ENCODE measurements at places on chromosomes 3 and 15.

DNA sequence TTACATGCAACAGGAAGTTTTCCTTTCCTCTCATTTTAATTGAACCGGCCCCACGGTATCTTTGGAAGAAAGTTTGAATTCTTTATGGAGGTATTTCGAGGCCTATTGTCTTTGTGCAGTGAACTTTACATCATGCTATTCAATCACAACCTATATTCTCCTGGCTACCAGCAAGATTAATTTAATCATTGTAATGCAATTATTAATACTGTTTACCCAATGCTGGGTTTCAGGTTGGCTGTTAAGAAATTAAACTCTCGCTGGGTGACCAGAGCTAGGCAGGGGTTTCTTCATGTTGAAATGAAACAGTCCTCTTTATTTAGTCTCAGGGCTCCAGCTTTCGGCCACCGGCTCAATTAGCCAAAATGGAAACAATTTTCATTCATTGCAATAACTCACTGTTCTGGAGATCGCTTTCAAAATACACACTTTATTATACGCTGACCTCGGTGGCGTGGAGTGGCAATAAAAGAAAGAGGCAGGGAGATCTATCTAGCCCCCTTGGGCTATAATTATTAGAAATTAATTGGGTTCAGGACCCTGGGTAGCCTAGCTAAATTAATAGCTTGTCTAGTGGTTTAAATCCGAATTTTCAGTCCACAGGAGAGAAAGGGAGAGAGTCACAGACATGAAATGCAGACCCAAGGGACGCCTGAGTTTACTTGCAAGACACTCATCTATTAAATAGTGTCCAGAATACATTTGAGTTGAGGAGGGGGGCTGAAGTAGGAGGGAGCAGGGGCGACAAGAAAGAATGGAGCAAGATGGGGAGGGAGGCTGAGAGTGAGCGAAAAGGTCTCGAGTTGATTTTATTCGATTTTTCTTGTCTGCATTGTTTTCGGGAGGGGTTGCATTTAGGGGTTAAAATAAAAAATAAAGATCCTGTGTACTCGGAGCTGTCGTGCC is 3.9 kb upstream of the MECOM start:
- DNase-seq, result no peak

GRCh38 chr15:101169495-101170071 is 82.3 kb downstream of the CHSY1 start:
- no peak for DNase-seq

DNA sequence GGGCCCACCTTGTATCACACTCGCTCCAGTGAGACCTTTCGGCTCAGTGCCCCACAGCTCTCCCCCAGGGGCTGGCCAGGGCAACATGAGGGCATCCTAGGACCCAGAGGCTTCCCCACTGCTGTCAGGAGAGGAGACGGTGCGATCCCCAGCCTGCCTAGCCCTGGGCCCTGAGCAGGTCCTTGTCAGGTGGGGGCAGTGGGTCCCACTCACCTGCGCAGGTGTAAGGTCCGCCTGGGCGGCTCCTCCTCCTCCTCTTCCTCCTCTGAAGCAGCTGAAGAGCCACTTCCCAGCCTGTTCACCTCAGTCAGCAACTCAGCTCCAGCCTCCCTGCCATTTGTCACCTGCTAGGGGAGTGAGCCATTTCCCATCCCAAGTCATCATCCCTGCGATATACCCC is 9.6 kb downstream of the KIF7 start:
- DNase-seq, result no peak

GRCh38 chr15:84810073-84810840 is 6.9 kb upstream of the ALPK3 start:
- DNase-seq, result no peak

All from globus pallidus (tissue), 1 donor.